ENCODE measurements at places on chromosomes 3 and 15. TPM values are rescaled to one million over a fixed set of nuclear protein-coding genes. Genes with fewer than 3 reads are reported as not detected.

The SLC15A2 gene
- total RNA-seq: 5.3 TPM

The MEX3B gene
- total RNA-seq: 0.83 TPM

The PPP1R14D gene
- total RNA-seq: not detected

The PLSCR2 gene
- total RNA-seq: not detected

The TMEM40 gene
- not detected for total RNA-seq

The GPR62 gene
- total RNA-seq: not detected

The GMNC gene
- total RNA-seq: not detected

The CCDC80 gene
- total RNA-seq: not detected

The AGBL1 gene
- total RNA-seq: not detected

The TNNC1 gene
- not detected for total RNA-seq

The CA12 gene
- total RNA-seq: not detected

The COL7A1 gene
- total RNA-seq: 1.5 TPM

The PLS1 gene
- 4.0 TPM for total RNA-seq

The RPL35A gene
- total RNA-seq: 726 TPM

The C2CD4A gene
- total RNA-seq: not detected

The XCR1 gene
- not detected for total RNA-seq

The CLDN18 gene
- total RNA-seq: not detected

The IL20RB gene
- 3.4 TPM for total RNA-seq

The SI gene
- total RNA-seq: not detected

The GCSAM gene
- 5.3 TPM for total RNA-seq

The ITIH1 gene
- not detected for total RNA-seq

The SLC22A13 gene
- total RNA-seq: 1.3 TPM

The GASK1A gene
- not detected for total RNA-seq

The STRIT1 gene
- not detected for total RNA-seq

The MAP6D1 gene
- 2.3 TPM for total RNA-seq

The ARNT2 gene
- not detected for total RNA-seq

The FETUB gene
- total RNA-seq: not detected

The CTXND1 gene
- total RNA-seq: not detected

The LRRIQ4 gene
- total RNA-seq: not detected

The MAGI1 gene
- total RNA-seq: not detected
